ENCODE measurements at places on chromosomes 13 and 19.

DNA sequence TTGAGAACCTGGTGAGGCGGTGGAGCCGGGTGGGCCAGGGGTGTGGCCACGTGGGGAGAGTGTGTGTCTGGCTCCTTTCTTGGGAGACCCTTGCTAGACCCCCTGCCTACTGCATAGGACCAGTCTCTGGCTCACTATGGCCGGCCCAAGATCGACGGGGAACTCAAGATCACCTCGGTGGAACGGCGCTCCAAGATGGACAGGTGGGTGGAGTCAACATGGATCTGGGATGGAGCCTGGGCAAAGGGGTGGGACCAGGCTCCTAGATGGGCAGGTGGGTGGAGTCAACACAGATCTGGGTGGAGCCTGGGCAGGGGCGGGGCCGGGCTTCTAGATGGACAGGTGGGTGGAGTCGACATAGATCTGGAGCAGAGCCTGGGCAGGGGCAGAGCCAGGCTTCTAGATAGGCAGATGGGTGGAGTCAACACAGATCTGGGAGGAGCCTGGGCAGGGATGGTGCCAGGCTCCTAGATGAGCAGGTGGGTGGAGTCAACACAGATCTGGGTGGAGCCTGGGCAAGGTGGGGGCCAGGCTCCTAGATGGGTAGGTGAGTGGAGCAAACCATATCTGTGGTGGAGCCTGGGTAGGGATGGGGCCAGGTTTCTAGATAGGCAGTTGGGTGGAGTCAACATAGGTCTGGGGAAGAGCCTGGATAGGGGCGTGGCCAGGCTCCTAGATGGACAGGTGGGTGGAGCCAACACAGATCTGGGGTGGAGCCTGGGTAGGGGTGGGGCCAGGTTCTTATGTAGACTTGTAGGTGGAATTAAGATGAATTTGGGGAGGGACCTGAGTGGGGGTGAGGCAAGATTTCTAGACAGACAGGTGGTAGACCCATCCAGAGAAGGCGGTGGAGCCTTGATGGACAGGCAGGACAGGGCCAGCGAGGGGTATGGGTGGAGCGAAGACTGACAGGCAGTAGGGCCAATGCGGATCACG is 56.5 kb downstream of the VAV1 start:
- no peak for DNase-seq

GRCh38 chr19:3056417-3057088 is 5.7 kb downstream of the TLE5 start:
- DNase-seq: no peak

DNA sequence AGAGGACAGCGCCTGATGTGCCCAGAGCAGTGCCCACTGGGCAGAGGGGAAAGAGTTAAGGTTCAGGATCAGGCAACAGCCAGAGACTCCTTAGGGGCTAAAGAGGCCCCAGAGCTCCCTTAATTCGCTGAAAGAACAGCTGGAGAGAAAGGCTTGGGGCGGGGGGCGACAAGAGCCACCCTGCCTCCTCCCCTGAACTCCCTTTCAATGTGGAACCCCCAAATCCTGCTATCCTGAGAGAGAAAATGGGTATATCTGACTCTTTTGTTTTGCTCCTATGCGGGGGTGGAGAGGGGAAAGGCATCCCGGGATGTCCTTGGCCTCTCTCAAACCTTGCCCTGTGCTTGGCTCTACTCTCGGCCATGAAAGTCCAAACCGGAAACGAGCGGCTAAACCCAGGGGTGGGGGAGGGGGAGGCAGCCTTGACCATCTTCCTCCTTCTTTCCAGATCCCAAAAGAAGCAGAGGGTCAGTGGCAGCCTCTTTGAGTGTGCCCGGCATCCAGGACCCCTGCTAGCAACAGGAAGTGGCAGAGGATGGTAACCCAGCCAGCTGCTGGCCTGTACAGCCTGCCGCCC is 4.7 kb downstream of the PRKACA start:
- no peak for DNase-seq

DNA sequence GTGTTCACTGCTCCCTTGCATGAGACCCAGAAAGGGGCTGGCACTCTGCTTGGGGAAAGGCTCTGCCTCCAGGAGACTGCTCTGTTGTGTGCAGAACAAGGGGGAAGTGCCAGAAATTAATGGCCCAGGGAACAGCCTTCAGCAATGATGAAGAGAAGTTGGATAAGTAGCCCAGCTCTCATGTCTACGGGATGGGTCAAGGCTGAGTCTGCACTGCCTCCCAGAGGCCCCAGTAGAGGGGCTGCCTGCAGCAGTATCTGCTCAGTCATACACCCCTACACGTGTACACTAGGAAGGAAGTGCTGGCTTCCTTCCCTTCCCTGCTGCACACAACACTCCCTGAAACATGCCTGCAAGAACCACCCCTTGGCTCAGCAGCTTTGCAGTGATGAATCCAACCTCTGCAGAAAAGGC is 54.6 kb upstream of the URI1 start:
- no peak for DNase-seq

DNA sequence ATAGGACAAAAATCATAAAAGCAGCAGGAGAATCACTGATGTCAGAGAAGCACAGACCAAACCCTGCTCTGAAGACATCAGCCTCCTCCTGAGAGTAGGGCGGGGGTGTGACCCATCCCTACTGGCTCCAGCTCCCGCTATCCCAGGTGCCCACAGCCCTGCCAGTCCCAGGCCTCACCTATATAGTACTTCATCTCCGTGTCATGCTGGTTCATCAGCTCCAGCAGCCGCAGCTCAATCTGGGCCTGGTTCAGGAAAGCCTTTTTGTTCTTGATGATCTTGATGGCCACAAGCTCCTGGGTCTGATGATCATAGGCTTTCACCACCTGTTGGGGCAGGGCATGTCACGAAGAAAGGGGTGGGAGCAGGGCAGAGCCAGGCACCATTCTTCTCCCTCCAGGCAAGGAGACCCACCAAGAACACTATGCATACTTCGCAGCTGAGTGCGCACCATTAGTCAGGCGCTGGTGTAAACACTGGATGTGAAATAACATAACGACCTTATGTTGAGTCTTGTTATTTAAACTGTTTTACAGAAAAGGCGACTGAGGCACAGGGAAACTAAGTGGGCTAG is 4.2 kb downstream of the DYRK1B start:
- DNase-seq: no peak

GRCh38 chr19:28184997-28185396 is 1028.0 kb downstream of the UQCRFS1 start:
- peak; percentile 77 for DNase-seq

DNA sequence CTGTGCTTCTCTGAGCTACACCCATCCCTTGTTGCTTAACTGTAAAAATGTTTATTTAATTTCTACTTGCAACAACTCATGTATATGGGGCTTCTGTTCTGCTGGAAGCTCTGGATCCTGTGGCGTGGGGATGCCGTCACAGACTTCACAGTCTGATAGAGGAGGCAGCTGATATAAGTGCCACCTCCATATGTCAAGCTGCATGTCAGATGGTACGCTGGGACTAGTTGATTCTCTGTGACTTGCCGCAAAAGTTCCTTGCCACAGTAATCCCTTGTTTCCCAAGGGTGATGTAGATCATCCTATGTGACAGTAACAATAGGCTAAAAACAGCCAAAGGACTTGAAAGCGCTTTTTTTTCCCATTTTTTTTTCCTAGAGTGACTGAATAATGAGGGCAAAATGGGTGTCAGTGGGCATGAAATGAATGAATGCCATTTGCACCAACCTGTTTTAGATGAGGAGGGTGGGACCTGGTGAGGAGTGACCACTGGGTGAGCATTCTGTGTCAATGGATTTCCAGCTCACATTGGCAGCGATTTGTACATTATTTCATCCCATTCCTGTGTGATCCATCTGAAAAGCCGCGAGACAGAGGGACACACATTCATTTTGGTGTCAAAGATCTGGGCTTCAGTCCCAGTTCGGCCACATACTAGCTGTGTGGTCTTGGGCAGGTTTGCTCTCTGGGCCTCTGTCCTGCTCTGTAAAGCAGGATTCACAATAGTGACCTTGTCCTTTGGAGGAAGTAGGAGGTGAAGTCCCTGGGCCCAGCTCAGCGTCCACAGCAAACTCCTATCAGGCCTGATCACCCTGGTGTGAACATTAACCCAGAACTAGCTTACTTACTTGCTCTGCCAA is 88.9 kb upstream of the RNF113B start:
- peak; percentile 78 for DNase-seq

- DNase-seq: peak; percentile 71
These were observed 158.9 kb downstream of the ZIC5 start for GRCh38 chr13:99812625-99813024.

Measured in fibroblast of lung (primary cell).